NCI-H526 (cell line): ENCODE measurements at places on chromosomes 3 and 15.

- DNase-seq, result no peak
Observed at GRCh38 chr3:43061101-43061895, 44.6 kb downstream of the POMGNT2 start.

DNA sequence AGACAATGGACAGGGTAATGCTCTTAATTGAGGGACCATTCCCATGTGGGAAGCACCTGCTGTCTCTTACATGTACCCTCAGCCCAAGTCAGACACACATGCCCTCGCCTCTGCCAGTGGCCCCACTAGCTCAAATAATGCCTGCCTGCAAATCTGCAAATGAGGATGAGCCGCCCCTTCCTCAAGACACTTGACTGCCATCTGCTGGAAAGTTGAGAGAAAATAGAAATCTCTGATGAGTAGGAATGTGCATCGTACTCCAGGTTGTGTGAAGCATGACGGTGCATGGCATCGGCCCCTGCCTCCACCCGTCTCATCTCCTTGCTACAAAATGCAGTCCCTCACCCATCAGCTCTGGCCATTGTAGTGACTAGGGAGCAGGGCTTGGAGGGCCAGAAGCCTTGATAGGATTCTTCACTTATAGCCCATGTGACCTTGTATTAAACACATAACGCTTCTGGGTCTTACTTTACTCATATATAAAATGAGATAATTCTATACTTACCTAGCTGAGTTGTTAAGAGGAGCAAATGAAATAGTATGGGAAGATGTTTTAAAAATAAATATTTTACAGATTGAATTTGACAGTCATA is 6.3 kb upstream of the SCN5A start:
- peak; percentile 63 for DNase-seq

GRCh38 chr3:11187681-11188080 is 33.4 kb downstream of the HRH1 start:
- no peak for DNase-seq

- no peak for DNase-seq
Observed at GRCh38 chr3:88824666-88825564, 282.5 kb upstream of the EPHA3 start.

GRCh38 chr15:56254265-56254664 is 10.6 kb upstream of the RFX7 start:
- DNase-seq, result no peak

DNA sequence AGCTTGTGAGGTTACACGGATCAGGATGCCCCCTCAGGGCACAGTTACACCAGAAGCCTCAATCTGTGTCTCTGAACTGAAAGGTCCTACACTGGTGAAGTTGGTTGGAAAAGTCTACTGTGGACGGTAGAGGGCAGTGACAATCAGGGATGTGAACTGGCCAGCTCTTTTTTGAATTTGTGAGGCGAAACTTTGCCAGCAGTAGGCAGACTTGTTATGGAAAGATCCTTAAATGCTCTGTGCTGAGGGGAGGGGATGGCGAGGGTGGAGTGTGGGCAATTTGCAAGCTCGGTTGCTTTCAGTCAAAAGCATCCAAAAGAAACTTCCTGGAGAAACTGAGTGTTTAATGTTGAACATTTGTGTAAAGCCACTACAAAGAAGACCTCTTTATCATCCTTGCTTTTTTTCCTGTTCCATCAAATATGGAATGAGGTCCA is 127.4 kb upstream of the ABHD17C start:
- peak; percentile 48 for DNase-seq

DNA sequence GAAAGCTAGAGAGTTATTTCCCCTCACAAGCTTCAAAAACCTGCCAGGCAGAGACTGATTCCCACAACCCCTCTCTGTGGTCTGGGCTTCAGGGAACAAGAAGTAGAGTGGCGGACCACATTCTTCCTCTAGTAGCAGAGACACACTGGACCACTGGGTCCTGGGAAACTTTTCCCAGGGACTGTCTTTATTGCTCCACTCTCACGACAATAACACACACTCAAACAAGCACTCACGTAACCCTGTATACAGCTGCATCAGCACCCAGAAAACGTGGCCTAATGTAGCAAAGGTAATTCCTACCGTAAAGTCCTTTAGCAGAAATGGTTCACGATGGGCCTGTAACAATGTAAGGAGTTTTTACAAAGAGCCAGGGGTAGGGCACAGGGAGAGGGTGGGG is 27.6 kb downstream of the CPOX start:
- no peak for DNase-seq
